ENCODE measurements at places on chromosomes 11 and 22.

- H3K4me3 ChIP-seq: peak overlapping the region; percentile 9
- H3K27me3 ChIP-seq: peaks cover 39% of the 10 kb centered on the region
- H3K36me3 ChIP-seq: no peaks in the 10 kb centered on the region
- peaks cover 13% of the 10 kb centered on the region for H3K4me1 ChIP-seq
These were observed 30.9 kb downstream of the C22orf31 start for GRCh38 chr22:29030618-29031226.

- H3K4me1 ChIP-seq: peaks cover 66% of the 10 kb centered on the region
- H3K4me3 ChIP-seq: peak overlapping the region; percentile 26
- no peaks in the 10 kb centered on the region for H3K27me3 ChIP-seq
- peaks cover 28% of the 10 kb centered on the region for H3K36me3 ChIP-seq
These were observed 31.1 kb downstream of the SGSM3 start for GRCh38 chr22:40401532-40401931.

DNA sequence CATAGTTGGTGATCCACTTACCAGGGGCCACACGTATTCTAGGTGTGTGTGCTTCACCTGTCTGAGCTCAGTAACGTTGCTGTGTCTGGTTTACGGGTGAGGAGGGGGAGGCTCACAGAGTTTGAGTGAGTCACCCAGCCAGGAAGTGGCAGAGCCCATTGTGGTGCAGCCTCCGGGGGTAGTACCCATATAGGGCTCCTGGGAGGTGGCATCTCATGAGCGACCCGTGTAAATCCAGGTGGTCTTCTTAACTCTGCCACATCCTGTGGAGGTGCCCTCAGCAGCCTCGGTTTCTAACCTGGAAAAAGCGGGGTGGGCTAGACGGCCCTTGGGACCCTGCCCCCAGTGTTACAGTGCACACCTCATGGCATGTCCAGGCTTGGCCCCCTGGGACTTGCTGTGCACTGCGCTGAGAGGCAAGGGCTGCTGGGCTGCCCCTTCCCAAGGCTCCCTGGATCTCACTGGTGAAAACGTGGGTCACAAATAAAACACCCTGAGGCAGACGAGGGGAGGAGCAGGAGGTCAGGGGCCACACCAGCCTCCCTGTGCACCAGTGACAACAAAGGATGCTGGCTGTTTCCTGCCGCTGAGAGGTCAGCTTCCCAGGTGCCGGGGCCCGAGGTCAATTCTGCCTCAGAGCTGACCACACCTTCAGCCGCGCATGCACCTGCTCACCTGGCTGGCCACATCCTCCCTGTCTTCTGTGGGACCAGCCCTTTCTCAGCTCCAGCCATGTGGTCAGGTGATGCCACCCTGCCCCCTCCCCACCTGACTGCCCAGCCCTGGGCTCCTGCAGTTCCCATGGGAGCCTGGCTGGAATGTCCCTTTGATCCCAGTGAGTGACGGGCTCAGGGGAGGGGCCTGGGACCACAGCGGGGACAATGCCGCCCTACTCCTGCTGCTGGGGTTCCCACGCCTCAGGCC lies 305.1 kb downstream of the CTTN start:
- H3K36me3 ChIP-seq: no peaks in the 10 kb centered on the region
- no peaks in the 10 kb centered on the region for H3K4me1 ChIP-seq
- no peaks in the 10 kb centered on the region for H3K27me3 ChIP-seq
- no peak for DNase-seq
- H3K4me3 ChIP-seq: no peak overlapping the region

DNA sequence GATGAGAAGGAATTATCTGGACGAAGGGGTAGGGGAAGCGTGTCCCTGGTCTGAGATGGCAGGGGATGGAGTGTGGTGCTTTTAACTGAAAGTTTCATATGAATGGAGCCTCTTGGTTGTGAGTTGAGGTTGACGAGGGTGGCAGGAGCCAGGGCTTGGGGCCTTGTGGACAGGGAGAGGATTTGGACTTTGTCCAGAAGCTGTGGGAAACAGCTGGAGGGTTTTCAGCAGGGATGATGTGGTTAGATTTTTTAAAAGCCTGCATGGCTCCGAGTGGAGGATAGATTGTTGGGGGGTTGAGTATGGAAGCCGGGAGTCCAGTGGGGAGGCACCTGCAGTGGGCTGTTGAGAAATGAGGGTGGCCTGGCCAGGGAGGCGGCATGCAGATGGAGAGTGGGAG lies 24.8 kb downstream of the MYO7A start:
- H3K4me1 ChIP-seq: peaks cover 59% of the 10 kb centered on the region
- no peak overlapping the region for H3K27ac ChIP-seq
- DNase-seq: no peak
- H3K36me3 ChIP-seq: no peaks in the 10 kb centered on the region
- no peaks in the 10 kb centered on the region for H3K27me3 ChIP-seq
- no peak overlapping the region for H3K4me3 ChIP-seq

GRCh38 chr22:19707347-19708290 lies 6.7 kb upstream of the SEPTIN5 start:
- no peak for DNase-seq
- H3K4me1 ChIP-seq: no peaks in the 10 kb centered on the region
- no peak overlapping the region for H3K4me3 ChIP-seq
- no peaks in the 10 kb centered on the region for H3K27me3 ChIP-seq
- H3K27ac ChIP-seq: no peak overlapping the region
- no peaks in the 10 kb centered on the region for H3K36me3 ChIP-seq

DNA sequence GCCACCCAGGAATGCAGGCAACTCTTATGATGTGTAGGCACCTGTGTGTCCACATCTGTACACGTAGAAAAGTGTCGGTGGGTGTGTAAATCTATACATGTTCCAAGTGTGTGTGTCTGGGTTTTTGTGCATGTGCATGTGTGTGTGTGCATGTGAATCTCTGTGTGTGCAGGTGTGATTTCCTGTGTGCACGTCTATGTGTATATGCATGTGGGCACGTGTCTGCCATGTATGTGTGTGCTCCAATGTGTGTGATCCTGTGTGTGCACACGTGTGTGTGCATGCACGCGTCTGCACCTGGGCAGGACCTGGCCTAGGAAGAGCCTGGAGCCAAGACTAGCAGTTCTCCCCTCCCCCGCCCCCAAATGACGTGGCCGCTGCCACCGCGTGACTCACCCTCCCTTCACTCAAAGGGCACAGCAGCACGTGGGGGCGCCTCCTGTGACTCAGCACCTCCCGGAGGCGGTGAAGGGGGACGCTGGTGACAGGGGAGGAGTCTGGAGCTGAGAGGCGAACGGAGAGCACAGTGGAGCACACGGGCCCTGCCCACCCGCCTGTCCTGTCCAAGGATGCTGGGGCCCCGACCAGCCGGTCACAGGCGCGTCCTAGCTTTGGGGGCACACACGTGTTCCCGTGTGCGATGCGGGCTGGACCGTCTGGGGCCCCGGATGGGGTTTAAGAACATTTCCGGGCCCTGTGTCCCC lies 10.1 kb downstream of the PIM3 start:
- H3K27me3 ChIP-seq: no peaks in the 10 kb centered on the region
- no peak overlapping the region for H3K27ac ChIP-seq
- H3K36me3 ChIP-seq: no peaks in the 10 kb centered on the region

GRCh38 chr11:72225411-72225951 lies 914 bp downstream of the INPPL1 start:
- H3K27me3 ChIP-seq: no peaks in the 10 kb centered on the region
- H3K27ac ChIP-seq: peak overlapping the region; percentile 68
- peaks cover 27% of the 10 kb centered on the region for H3K36me3 ChIP-seq
- peak overlapping the region; percentile 65 for H3K4me3 ChIP-seq
- DNase-seq: no peak

DNA sequence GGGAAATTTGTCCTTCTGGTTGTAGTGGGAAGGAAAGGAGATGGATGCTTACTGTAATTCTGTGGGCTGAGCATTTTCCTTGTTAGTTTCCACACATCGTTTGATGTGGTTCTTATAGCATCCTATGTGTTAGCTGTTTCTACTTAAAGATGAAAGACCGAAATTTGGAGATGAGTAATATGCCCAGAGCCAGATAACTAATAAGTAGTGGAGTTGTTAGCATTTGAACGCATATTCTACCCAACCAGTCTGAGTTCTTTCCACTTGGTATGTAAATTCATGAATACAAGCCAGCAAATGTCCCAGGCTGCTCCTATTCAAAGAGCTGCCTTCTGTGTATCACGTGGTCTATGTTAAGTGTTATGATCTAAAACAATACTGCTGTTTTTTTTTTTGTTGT lies 14.6 kb downstream of the SPECC1L start:
- no peak for DNase-seq
- H3K4me3 ChIP-seq: no peak overlapping the region
- peaks cover 20% of the 10 kb centered on the region for H3K4me1 ChIP-seq
- H3K36me3 ChIP-seq: no peaks in the 10 kb centered on the region

- H3K36me3 ChIP-seq: peaks cover 41% of the 10 kb centered on the region
- no peaks in the 10 kb centered on the region for H3K4me1 ChIP-seq
- no peak overlapping the region for H3K4me3 ChIP-seq
- DNase-seq: no peak
- H3K27ac ChIP-seq: no peak overlapping the region
These were observed 50.9 kb upstream of the YWHAH start for GRCh38 chr22:31893460-31893859.

DNA sequence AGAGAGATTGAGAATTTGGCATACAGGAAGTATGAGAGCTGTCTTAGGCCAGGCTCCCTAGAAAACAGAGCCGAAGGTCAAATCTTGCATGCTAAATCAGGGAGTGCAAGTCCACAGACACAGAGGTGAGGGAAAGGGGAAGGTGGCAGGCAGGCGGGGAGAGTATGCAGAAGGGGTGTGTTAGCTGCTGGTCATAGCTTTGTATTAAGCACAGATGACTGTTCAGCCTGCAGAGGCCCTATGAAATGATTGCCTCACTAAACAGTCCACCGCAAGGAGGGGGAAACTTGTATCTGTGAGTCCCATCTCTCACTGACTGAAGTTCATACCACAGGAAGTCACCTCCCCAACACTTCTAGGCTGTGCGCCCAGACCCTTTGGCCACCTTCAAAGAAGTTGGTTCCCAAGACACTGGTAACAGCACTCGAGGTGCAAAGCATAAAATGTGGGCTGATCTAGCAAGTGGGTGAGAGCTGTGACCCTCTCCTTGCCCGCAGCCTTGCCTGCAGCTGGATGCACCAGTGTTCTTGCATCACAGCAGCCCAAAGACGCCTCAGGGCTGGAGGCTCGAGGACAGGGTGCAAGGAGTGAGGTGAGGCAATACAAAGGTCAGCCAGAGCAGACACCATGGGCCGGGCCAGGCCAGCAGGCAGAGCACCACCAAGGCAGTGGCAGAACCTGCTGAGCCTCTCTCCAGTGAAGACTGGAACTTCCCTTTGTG lies 115.3 kb upstream of the TBCEL start:
- DNase-seq: no peak
- no peaks in the 10 kb centered on the region for H3K4me1 ChIP-seq
- no peaks in the 10 kb centered on the region for H3K27me3 ChIP-seq

- peaks cover 15% of the 10 kb centered on the region for H3K4me1 ChIP-seq
- H3K4me3 ChIP-seq: peak overlapping the region; percentile 40
- DNase-seq: no peak
- H3K27me3 ChIP-seq: no peaks in the 10 kb centered on the region
These were observed 18.8 kb upstream of the INCENP start for GRCh38 chr11:62104816-62105653.

- H3K36me3 ChIP-seq: no peaks in the 10 kb centered on the region
- H3K4me1 ChIP-seq: peaks cover 46% of the 10 kb centered on the region
- DNase-seq: no peak
- no peaks in the 10 kb centered on the region for H3K27me3 ChIP-seq
These were observed 74.4 kb downstream of the SLC1A2 start for GRCh38 chr11:35344681-35345574.

GRCh38 chr11:4030197-4030596 lies 64.4 kb upstream of the RRM1 start:
- no peak for DNase-seq
- H3K27me3 ChIP-seq: no peaks in the 10 kb centered on the region
- no peak overlapping the region for H3K4me3 ChIP-seq
- H3K36me3 ChIP-seq: peaks cover 24% of the 10 kb centered on the region
- no peak overlapping the region for H3K27ac ChIP-seq

DNA sequence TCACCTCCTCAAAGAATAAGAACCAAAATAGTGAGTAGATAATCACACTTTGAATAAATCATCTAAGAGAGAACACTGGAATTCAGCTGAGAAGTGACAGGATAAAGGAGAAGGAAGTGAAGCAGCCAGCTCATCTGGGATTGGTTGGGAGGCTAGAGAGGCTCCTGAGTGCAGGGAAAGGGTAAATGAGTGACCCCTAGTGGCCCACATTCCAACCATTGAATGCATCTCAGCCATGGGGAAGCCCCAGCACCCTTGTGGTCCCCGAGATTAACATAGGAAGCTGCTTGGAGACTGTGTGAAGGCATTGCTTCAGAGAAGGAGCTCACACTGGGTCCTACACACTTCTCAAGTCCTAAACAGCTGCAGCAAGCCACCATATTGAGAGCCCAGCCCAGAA lies 82.3 kb downstream of the JRKL start:
- no peak overlapping the region for H3K27ac ChIP-seq
- H3K36me3 ChIP-seq: no peaks in the 10 kb centered on the region
- H3K4me1 ChIP-seq: no peaks in the 10 kb centered on the region

DNA sequence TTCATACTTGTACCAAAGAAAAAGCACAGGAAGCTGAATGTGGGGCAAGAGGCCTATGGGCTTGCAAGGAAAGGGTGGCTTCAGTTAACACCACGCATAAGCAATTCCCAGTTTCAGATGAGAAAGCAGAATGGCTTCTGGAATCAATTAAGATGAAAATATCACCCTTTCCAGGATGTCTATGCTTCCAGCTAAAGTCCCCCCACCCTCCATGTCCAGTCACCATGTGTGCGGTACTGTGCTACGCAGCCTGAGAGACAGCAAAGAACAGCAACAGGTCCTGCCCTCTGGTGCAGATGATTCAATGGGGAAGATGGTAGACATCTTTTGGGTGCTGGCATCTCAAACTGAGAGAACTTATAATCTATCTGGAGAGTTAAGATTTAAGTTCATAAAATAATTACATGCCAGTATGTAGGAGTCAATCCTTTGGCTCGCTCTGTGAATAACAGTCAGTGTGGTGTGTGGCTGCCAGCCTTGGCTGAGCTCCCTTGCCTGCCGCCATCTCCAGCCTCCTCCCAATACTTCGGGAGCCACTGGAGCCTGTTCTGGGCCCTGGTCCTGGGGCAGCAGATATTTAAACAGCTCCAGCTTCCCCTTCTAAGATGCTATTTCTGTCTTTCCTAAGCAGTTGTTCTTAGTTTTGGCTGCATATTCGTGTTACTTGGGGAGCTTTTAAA lies 44.5 kb downstream of the ME3 start:
- no peaks in the 10 kb centered on the region for H3K27me3 ChIP-seq
- no peak overlapping the region for H3K4me3 ChIP-seq
- H3K4me1 ChIP-seq: no peaks in the 10 kb centered on the region
- no peak overlapping the region for H3K27ac ChIP-seq

DNA sequence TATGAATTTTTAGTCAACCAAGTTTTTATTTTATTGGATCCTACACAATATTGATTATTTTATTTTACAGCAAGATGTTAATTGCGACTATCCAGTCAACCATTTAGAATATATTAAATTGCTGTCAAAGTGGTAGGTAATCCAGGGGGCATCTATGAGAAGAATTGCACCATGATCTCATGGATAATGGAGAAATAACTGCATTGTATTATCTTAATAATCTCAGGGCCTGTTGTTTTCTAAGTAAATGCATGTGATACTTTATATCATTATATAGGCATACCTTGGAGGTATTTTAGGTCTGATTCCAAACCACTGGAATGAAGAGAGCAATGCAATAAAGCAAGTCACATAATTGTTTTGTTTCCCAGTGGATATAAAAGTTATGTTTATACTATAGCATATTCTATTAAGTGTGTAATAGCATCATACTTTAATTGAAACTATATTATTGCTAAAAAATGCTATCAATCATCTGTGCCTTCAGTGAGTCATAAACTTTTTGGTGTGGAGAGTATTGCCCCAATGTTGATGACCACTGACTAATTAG lies 595.4 kb upstream of the CHORDC1 start:
- no peaks in the 10 kb centered on the region for H3K27me3 ChIP-seq
- no peaks in the 10 kb centered on the region for H3K4me1 ChIP-seq
- no peak overlapping the region for H3K27ac ChIP-seq
- H3K36me3 ChIP-seq: no peaks in the 10 kb centered on the region
